ENCODE measurements at places on chromosomes 5 and 9. TPM values are rescaled to one million over a fixed set of nuclear protein-coding genes. Genes with fewer than 3 reads are reported as not detected.

DNA sequence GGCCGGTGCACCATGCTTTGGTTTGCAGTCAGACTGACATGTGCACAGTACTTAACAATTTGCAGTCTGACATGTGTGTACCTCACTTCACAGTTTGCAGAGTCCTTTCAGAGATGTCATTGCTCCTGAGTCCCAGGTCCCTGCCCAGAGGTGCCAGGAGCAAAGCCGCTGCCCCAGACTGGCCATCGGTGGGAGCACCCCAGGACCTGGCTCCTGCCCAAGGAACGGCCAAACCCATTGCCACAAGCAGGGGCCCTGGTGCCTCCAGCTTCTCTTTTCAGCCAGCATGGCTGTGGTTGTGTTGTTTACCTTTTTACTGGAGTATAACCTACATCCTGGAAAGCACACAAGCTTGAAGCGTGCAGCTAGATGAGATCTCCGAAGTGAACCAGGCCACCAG, 28.6 kb downstream of the RASGEF1C start:
- DNase-seq: no peak
- no peaks in the 10 kb centered on the region for H3K27me3 ChIP-seq
- no peak overlapping the region for H3K27ac ChIP-seq

GRCh38 chr9:121776739-121777637, 125.6 kb downstream of the DAB2IP start:
- no peaks in the 10 kb centered on the region for H3K27me3 ChIP-seq
- H3K4me1 ChIP-seq: peaks cover 33% of the 10 kb centered on the region
- peaks cover 41% of the 10 kb centered on the region for H3K36me3 ChIP-seq
- DNase-seq: no peak
- H3K27ac ChIP-seq: no peak overlapping the region
- H3K4me3 ChIP-seq: no peak overlapping the region

DNA sequence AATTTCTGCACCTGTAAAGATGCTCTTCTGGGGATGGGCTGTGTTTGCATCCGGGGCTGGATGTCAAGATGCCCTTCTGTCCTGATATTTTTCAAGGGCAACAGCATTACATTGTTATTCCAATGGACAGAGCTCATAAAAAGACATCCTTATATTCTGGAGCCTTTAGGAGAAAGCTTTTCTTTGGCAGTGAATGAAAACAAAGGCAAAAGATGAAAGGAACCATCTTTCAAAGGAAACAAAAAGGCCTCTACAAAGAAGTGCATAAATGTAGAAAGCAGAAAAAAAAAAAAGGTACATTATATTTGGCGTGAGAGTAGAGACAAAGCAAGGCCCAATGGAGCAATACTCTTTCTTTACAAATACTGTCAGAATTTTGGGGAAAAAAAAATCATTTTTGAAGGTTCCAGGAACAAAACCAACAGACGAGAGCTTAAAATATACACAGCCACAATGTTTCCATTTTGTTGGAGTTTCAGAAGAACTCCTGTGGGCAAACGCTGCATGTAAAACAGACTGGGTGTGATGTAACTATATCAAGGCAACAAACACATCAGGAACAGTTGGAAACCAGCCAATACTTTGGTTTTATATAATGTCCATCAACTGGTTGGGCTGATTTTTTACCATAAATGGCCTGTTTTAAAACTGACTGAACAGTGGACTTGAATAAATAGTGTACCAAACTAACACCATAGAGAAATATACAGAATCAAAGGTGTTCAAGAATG, 885.6 kb upstream of the DMAC1 start:
- no peak for DNase-seq
- H3K4me3 ChIP-seq: no peak overlapping the region
- H3K4me1 ChIP-seq: no peaks in the 10 kb centered on the region

GRCh38 chr5:131545845-131546244, 89.2 kb downstream of the RAPGEF6 start:
- H3K36me3 ChIP-seq: peaks cover 4% of the 10 kb centered on the region
- no peak overlapping the region for H3K4me3 ChIP-seq
- no peak overlapping the region for H3K27ac ChIP-seq
- H3K27me3 ChIP-seq: no peaks in the 10 kb centered on the region

DNA sequence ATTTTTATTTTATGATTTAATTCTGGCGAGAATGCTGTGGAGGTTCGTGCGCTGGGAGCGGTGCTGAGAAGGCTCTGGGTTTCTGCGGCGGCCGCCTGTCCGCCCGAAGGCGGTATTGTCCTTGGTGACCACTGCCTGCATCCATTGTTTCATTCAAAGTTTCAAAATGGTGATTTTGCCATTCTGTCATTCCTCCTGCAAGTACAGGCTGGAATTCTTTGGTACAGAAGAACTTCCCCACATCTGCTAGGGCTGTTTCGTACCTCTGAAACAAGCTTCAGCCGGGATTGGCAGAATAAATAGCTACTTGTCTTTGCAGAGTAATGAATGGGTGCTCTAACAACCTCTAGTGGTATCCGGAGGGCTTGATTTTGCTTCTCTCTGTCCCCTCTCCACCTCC, 112.6 kb upstream of the CACNA1B start:
- H3K4me3 ChIP-seq: no peak overlapping the region
- no peaks in the 10 kb centered on the region for H3K27me3 ChIP-seq
- DNase-seq: no peak
- H3K36me3 ChIP-seq: peaks cover 65% of the 10 kb centered on the region

ANKDD1B gene
- 0.33 TPM for total RNA-seq
